Naive thymus-derived CD8-positive, alpha-beta T cell (primary cell): ENCODE measurements at places on chromosomes 11 and 22. TPM values are rescaled to one million over a fixed set of nuclear protein-coding genes. Genes with fewer than 3 reads are reported as not detected.
A peak's percentile ranks its signal among the peaks of the same experiment; 100 is the strongest.

The LIF gene
- not detected for total RNA-seq

GRCh38 chr22:46674367-46674781 is 54.2 kb downstream of the GRAMD4 start:
- DNase-seq: peak; percentile 69

DNA sequence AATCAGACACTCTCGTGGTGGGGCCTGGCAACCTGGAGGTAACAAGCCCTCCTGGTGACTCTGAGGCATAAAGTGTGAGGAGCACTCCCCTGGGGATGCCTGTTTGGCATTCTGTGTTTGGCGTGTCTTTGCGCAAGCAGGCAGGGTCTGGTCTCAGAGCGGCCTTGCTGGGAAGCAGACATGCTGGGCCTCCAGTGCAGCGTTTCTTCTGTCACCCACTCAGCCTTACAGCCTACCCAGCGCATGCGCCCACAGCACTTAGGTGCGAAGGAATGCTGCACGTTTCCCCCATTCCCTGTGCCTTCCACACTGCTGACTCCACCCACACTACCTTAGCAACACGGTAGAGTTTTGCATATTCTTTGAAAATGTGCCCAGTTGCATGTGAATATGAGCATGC is 7.4 kb upstream of the CXCR5 start:
- DNase-seq: no peak

GRCh38 chr11:133388975-133389568 is 143.2 kb downstream of the OPCML start:
- no peak for DNase-seq

GRCh38 chr11:112931703-112932102 is 29.5 kb upstream of the NCAM1 start:
- DNase-seq: no peak

DNA sequence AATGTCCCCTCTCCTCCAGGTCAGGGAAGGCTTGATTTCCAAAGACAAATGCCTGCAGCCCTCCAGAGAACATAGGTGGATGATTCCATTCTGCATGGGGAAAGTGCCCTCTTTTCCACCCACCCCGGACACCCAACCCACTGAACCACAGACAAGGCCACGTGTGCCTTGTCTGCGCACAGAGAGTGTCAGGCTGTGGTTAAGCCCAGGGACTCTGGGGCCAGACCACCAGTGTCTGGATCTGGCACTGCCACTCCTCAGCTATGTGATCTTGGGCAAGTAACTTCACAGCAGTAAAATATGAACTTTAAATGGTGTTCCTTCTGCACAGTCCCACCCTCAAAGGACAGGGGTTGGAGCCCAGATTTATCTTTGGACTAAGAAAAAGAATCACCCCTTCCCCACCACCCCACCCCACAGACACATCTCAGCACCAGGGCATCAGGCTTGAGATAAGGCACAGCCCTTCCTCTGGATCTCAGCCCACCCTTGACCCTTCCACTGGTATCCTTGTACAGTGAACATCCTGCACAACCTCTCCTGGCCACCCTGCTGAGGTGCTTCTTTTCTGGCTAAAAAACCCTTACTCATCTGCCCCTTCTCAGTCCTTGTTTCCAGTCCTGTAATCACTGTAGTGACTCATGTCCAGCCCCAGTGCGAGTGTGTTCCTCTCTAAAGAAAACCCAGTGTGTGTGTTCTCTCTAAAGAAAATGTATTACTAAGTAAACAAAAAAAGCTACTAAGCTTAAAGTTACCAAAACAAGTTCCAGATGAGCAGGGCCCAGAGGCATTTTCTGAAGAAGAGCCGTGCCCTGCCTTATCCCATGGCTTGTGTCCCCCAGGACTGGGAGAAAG is 1.9 kb upstream of the PTGDR2 start:
- DNase-seq: no peak

- no peak for DNase-seq
These were observed 1.9 kb downstream of the FAM181B start for GRCh38 chr11:82731691-82732277.

The PATE4 gene
- total RNA-seq: not detected

The MUC6 gene
- total RNA-seq: not detected

The HEPN1 gene
- total RNA-seq: not detected

DNA sequence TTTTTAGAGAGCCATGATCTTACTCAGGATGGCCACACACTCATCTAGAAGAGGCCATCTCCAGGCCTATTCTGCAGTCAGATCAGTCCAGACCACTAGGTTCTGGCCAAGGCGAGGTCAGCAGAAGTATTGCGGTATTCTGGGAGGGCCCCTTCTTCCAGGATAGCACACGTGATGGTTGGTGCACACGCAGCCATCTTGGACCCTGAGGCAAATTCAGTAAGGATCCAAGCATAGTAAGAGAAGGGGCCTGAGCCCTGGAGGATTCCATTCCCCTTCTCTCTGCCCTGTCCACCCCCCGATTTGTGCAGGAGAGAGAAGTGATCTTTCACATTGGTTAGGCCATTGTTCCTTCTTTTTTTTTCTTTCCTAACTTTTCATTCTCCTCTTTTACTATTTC is 957.9 kb downstream of the BRD1 start:
- DNase-seq: no peak

GRCh38 chr22:30347255-30347892 is 9.3 kb downstream of the SF3A1 start:
- no peak for DNase-seq

DNA sequence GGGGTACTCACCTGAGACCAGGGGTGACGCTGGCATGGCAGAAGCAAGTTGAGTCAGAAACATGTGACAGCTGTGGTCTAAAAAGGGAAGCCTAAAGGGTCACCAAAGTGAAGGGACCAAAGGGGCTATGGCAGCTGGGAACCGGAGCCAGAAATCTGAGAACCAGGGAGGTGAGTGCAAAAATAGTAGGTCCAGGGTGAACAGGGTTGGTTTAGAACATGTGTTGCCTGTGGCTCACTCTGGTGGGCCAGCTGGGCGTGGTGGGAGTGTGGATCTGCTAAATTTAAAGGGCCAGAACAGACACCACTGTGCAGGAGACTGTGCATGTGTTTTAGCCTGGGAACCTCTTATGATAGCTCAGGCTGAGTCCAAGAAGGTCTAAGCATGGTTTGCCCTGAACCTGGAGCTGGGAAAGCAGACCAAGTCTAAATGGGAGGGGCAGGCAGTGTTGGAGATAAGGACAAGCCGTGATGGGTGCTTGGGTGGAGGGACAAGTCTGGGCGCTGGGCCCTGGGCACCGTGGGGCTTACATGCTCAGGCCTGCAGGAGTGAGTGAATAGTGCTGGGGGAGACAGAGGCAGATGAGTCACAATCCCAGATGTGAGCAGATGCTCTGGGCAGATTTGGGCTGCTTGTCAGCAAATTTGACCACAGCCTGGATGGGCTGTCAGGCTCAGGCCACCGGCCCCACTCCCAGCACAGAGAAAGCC is 41.4 kb upstream of the ZBED5 start:
- DNase-seq: no peak

GRCh38 chr11:72334651-72335050 is 90.7 kb upstream of the PHOX2A start:
- no peak for DNase-seq

DNA sequence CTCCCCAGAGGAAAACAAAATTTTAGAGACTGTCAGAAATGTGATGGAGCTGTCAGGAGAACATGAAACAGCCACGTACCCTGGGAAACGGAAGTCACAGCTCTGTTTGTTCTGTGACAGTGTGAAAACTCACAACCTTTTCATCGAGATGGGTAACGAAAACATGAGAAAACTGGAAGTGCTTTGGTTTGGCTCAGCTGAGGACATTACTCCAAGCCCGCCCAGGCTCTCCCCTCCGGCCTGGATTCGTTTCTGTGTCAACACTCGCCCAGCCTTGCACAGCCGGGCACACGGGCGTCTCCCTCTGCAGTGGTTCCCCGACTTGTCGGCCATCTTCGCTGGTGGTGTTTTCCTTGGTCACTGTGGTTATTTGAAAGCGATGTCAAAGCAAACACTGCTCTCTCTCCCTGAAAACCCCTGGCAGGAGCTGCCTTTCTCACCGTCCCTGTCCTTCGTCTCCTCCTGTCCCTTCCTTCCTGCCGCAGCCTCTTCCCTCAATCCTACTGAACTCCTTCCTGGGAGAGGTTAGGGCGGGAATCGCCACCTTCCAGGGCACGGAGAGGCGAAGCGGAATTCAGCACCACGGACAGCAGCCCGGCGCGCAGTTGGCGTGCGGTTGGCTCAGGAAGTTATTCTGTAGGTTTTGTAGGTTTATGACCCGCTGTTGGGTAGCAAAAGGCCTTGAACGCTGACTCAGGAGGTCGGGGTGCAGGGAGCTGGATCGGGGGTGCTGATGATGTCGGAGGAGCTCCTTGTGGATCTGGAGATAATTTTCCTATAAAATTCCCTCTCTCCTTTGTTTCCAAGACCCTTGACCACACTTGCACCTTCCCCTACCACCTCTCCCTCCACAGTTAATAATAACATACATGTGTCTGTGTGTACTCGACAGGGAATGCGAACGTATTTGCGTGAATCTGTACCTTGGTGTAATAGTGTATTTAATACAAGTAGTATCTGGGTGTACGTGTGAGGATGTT is 13.1 kb upstream of the RPS19BP1 start:
- DNase-seq: peak; percentile 46

The APOL3 gene
- 215 TPM for total RNA-seq

- DNase-seq: no peak
These were observed 682.6 kb downstream of the KCNA4 start for GRCh38 chr11:29333993-29334775.

- no peak for DNase-seq
These were observed 72.1 kb upstream of the SLC22A12 start for GRCh38 chr11:64518928-64519327.

The HTR3A gene
- not detected for total RNA-seq

DNA sequence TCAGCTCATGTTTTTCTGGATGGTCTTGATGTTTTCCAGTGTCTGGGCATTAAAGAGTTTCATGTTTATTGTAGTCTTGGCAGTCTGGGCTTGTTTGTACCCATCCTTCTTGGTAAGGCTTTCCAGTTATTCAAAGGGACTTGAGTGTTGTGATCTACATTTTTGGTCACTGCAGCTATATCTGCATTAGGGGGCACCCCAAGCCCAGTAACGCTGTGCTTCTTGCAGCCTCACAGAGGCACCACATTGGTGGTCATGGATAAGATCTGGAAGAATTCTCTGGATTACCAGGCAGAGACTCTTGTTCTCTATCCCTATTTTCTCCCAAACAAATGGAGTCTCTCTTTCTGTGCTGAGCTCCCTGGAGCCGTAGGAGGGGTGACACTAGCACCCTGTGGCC is 451.5 kb upstream of the FAT3 start:
- DNase-seq: no peak

- peak; percentile 30 for DNase-seq
These were observed 3.1 kb downstream of the CERK start for GRCh38 chr22:46734830-46735453.

DNA sequence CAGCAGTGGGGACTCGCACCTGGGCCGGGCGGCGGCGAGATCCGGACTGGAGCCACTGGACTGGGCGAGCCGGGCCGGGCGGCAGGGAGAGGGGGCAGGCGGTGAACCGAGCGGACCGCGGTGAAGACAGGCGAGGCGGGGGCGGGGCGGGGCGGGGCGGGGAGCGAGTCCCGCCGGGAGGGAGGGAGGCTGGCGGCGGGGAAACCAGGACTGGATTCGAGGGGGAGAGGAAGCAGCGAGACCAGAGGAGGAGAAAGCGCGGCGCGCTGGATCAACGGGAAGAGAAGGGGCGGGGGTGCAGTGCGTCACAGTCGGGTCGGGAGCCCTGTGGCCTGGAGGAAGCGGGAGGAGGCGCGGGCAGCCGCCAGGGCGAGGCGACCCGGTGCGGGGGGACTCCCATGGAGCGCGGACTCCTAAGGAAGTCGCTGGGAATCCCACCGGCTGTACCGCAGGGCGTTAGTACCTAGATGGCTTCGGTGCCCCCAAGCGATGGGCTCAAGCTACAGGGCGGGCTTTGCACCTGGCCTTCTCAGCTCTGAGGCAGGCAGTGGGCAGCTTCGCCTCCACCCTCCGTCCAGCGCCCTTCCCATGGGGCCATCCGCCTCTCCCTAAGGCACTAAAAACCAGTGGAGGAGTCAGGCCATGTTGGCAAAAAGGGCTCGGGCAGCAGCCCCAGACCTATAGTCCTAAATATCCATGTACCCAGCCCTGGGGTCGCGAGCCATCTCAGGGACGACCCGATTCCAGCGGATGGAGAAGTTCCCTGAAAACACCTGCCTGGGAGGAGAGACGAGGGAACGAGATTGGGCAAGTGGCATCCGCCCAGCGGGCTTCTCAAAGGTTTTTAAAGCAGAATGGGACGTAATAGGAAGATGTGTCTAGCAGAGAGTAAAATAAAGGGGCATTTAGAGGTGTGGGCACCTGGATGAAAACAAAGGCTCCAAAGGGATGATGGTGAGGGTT is at the start of gene TMEM121B:
Gene TMEM121B (minus strand): TSS at position 128 of the 963 bp plus-strand sequence. CDS start 233 bp downstream, outside the sequence.
- DNase-seq: peak; percentile 11

GRCh38 chr22:47213571-47214230 is 451.3 kb downstream of the TBC1D22A start:
- peak; percentile 35 for DNase-seq

- no peak for DNase-seq
These were observed 40.3 kb upstream of the SHISAL1 start for GRCh38 chr22:44353041-44353440.

The IRF7 gene
- 55.0 TPM for total RNA-seq

DNA sequence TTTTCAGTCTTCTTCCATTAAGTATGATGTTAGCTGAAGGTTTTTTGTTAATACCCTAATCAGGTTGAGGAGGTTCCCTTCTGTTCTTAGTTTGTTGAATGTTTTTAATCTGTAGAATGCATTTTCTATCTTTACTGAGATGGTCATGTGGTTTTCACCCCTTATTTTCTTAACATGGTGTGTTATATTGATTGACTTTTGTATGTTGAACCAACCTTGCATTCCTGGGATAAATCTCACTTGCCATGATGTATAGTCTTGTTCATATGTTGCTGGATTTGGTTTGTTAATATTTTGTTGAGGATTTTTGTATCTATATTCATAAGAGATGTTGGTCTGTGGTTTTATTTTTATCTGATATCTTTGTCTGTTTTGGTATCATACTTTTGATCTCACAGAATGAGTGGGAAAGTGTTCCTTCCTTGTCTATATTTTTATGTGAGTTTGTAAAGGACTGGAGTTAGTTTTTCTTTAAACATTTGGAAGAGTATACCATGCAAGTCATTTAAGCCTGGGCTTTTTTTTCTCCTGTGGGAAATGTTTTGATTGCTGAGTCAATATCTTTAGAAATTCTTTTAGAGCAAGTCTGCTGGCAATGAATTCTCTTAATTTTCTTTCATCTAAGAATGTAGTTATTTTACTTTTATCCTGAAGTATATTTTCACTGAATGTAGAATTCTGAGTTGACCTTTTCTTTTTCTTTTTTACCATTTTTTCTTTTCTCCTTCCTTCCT is 5.5 kb upstream of the P4HA3 start:
- DNase-seq: no peak

DNA sequence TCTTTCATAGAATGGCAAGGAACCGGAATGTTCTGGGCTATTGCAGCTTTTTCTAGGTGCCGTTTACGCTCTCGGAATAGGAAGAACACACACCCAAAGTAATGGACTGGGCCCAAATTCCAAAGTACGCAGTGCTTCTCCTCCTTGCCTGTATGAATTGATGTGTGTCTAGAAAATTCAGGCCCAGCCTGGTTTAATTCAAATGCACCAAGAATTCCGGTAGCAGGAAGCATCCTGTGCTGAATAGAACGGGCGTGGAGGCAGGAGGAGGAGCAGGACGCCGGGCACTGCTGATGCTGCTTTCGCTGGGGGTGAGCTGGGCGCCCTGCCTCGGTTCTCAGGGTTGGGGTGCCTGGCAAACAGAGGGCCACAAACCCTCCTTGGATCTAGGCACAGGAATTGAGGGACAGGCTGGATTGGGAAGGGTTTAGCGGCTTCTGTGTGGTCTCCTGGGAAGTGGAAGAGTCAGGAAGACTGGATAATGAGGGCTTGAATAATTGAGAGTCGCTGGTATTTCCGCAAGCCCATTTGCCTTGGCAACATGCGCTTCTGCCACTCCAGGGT is 2.0 kb downstream of the PARVB start:
- DNase-seq: no peak
